Hepatocyte (in vitro differentiated cells): ENCODE measurements at places on chromosomes 1 and 21. TPM values are rescaled to one million over a fixed set of nuclear protein-coding genes. Genes with fewer than 3 reads are reported as not detected.
A peak's percentile ranks its signal among the peaks of the same experiment; 100 is the strongest.

GRCh38 chr1:162734047-162734446, 56.5 kb upstream of the HSD17B7 start:
- DNase-seq: no peak

DNA sequence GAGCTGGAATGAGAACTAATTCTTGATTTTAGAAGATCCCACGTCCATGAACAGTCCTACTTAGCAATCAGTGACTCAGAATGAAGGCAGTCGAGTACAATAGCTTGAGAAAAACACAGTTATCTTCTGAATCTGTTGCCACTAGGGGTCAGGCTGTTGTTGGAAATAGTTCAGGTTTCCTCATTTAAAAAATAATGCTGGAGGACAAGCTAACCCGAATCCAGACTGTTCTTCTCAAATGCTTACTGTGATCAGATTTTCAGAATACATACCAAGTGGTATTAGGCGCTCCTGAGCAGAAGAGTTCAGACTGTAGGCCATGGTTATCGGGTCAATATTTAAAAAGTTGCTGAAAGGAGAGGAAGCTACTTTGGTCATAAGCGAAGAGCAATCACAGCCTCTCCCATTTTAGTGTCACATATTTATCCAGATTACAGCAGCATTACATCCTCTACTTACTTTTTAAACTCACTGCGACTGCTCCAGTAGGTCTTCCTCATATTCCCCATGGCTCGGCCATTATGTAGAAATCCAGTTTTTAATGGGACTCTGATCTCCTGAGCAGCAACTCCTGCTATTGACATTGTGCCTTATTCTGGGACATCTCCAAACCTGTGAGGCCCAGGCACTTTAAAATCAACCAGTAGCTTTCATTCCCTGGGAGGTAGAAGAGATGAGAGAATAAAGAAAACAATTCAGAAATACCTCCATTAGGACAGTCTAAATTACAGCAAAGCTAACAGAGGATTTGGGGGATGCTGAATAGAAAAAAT, 10.9 kb downstream of the ERRFI1 start:
- peak; percentile 80 for DNase-seq

GRCh38 chr1:87338566-87338965, 9.9 kb downstream of the LMO4 start:
- DNase-seq: no peak

GRCh38 chr1:68028566-68028965, 21.9 kb downstream of the DIRAS3 start:
- no peak for DNase-seq

NES gene
- polyA plus RNA-seq: 3.6 and 4.8 TPM in 2 replicates

GCSAML gene
- not detected in 2 replicates for polyA plus RNA-seq

PTPN22 gene
- polyA plus RNA-seq: 0.47 TPM in 1 of 2 replicates, not detected in the other

S100A14 gene
- polyA plus RNA-seq: 62.8 and 94.9 TPM in 2 replicates

GRCh38 chr1:12618965-12619791, 1.2 kb upstream of the DHRS3 start:
- DNase-seq: peak; percentile 91

F11R gene
- polyA plus RNA-seq: 148 and 149 TPM in 2 replicates
